Esophagus muscularis mucosa (tissue), 4 donors: ENCODE measurements at places on chromosomes 11 and 22. TPM values are rescaled to one million over a fixed set of nuclear protein-coding genes. Genes with fewer than 3 reads are reported as not detected.

The LIN7C gene
- 43.2 TPM for total RNA-seq

DNA sequence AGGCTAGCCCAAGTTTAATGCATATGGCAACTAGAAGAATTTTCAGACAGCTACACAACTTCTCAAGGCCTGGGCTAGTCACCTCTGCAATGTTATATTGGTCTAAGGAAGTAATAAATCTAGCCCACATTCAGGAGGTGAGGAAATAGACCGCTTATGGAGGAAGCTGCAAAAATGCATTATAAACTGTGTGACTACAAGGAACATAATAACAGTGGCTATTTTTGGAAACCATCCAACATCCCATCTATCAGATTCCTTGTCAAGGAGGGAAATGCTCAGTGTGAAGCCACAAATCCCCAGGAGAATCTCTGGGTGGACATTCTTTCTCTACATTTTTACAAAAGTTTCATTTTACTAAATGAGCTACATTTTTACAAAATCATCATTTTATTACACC, 76.1 kb downstream of the BBOX1 start:
- no peak overlapping the region for H3K27ac ChIP-seq
- peaks cover 9% of the 10 kb centered on the region for H3K4me1 ChIP-seq
- H3K4me3 ChIP-seq = no peak overlapping the region
- DNase-seq = no peak
- no peaks in the 10 kb centered on the region for H3K27me3 ChIP-seq

The RIN1 gene
- total RNA-seq = 4.5 TPM

GRCh38 chr11:37407461-37407860, 809.4 kb upstream of the RAG2 start:
- H3K36me3 ChIP-seq = no peaks in the 10 kb centered on the region
- H3K27ac ChIP-seq = no peak overlapping the region
- no peaks in the 10 kb centered on the region for H3K27me3 ChIP-seq
- no peak overlapping the region for H3K4me3 ChIP-seq

DNA sequence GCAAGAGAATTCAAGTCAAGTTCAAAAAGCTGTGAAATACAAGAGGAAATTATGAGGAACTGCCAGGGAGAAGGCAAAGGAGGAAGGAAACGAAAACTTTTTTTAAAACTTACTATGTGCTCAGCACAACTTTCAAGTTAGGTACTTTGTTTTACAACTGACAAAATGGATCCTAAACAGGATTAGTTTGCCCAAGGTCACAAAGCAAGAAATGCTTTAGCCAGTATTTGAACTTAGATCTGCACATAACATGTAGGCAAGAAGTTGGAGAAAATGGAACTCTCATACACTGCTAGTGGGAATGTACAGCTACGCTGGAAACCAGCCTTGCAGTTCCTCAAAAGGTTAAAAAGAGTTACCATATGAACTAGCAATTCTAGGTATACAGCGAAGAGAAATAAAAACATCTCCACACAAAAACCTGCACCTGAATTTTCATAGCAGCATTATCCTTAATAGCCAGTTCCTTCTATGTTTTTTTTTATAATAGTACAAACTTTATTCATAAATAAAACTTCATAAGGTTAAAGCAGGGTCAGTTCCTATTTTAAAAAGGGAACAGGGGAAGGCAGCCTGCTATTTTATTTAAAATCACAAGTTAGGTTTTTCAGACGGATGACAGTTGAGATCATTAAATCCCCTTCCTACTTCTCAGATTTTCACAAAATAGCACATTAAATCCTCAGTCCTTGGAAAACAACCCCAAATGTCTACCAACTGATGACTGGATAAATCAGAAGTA, 19.2 kb downstream of the DDX6 start:
- no peak for DNase-seq
- H3K4me1 ChIP-seq = peaks cover 76% of the 10 kb centered on the region
- H3K27me3 ChIP-seq = no peaks in the 10 kb centered on the region
- H3K27ac ChIP-seq = peak overlapping the region; percentile 25

- no peak for DNase-seq
- no peak overlapping the region for H3K27ac ChIP-seq
- no peaks in the 10 kb centered on the region for H3K4me1 ChIP-seq
- no peaks in the 10 kb centered on the region for H3K36me3 ChIP-seq
- peaks cover 29% of the 10 kb centered on the region for H3K27me3 ChIP-seq
Observed at GRCh38 chr22:22933807-22934542, 46.4 kb downstream of the IGLL5 start.

DNA sequence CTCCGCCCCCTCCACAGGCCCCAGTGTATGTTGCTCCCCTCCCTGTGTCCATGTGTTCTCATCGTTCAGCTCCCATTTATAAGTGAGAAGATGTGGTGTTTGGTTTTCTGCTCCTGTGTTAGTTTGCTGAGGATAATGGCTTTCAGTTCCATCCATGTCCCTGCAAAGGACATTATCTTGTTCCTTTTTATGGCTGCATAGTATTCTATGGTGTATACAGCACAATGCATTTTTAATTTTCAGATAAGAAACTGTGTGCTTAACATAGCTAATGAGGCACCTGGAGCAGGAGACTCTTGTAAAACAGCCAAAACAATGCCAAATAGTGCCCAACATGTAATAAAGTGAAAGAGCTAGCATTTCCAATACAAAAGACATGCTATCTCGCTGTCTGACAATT, 21.8 kb downstream of the ALG9 start:
- no peaks in the 10 kb centered on the region for H3K4me1 ChIP-seq
- H3K27me3 ChIP-seq = no peaks in the 10 kb centered on the region
- no peak overlapping the region for H3K4me3 ChIP-seq
- DNase-seq = no peak
- no peak overlapping the region for H3K27ac ChIP-seq
- peaks cover 5% of the 10 kb centered on the region for H3K36me3 ChIP-seq

DNA sequence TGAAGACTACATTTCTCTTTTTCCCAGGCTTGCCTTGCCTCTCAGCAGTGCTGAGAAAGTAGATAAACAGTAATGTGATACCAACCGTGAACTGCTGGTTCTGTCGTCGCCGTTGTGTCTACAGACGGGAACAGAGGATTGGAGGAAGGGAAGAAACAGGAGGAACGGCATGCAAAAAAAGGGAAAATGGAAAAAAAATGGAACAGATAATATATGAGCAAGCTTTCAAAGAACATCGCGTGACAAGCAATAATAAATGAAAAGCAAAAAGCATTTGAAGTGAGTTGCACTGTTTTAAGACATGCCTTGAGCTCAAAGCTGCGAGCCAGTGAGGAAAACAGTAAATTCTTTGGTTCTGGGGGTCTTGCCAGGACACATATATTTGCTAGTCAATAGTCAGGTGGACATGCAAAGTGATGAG, 305.9 kb downstream of the CADM1 start:
- no peak overlapping the region for H3K27ac ChIP-seq
- H3K36me3 ChIP-seq = no peaks in the 10 kb centered on the region
- no peak overlapping the region for H3K4me3 ChIP-seq
- DNase-seq = no peak
- no peaks in the 10 kb centered on the region for H3K4me1 ChIP-seq

The CWC15 gene
- 26.5 TPM for total RNA-seq
